Right hindlimb (tissue), 1 donor: ENCODE measurements at places on chromosomes 7 and 10.

- no peak for DNase-seq
Measured at GRCh38 chr10:110512461-110513187, 14.9 kb downstream of the DUSP5 start.

- DNase-seq = no peak
Measured at GRCh38 chr7:24966802-24967201, 13.2 kb downstream of the OSBPL3 start.

DNA sequence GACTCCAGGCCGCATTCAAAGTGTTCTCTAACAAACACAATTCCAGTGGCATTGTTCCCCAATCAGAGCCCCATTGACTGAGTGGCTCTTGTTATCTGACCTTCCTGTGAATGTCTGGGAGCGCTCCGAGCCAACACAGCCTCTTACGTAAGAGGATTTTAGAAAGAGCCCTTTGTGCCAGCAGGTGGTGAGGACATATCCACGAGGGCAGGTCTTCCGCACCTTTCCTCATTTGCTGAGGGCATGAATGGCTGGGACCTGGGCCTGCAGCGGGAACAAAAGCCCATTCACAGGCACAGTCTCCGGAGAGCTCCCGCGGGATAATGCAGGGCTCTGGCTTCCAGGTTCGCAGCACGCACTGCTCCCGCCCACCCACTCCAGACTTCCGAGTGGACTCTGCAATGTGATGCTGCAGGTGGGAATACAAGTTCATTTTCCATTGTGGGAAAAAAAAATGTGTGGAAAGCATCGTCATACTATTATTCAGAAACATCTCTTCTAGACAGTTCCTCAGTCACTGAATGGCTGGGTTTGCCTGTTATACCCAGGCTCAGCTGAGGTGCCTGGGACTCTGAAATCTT lies 295.0 kb upstream of the IGFBP3 start:
- peak; percentile 45 for DNase-seq

- DNase-seq = no peak
Measured at GRCh38 chr7:46577394-46577793, 656.3 kb upstream of the IGFBP3 start.

DNA sequence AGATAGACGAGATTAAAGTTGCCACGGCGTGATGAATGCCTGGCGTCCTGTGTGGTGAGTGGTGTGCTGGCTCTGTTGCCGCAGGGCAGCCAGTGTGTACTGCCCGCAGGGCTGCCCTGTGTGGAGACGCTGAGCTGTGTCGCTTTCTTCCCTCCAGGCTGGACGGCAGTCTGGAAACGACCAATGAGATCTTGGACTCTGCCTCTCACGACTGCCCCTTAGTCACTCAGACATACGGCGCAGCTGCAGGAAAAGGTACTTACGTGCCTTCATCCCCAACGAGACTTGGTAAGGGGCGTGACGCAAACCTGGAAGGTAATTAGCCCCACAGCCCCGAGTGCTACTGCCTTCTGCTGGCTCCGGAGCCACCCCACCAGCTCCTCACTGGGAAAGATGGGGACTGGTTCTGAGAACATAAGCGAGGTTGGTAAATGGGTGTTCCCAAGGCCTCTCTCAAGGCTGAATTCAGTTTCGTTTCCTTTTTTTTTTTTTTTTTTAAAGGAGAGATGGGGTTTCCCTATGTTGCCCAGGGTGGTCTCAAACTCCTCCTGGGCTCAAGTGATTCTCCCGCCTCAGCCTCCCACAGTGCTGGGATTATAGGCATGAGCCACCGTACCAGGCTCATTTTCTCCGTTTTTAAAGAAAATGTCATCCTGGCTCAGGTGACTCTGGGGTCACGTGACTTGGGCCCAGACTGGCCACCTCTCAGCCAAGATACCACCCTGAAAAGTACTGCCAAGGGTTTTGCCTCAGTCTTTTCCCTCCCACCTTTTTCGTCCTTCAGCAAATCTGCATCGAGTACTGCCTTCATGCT lies 39.6 kb downstream of the WIPI2 start:
- DNase-seq = no peak

GRCh38 chr10:48879451-48879850 lies 60.2 kb downstream of the LRRC18 start:
- DNase-seq = no peak

- no peak for DNase-seq
Measured at GRCh38 chr7:77746824-77747165, 50.5 kb downstream of the RSBN1L start.

DNA sequence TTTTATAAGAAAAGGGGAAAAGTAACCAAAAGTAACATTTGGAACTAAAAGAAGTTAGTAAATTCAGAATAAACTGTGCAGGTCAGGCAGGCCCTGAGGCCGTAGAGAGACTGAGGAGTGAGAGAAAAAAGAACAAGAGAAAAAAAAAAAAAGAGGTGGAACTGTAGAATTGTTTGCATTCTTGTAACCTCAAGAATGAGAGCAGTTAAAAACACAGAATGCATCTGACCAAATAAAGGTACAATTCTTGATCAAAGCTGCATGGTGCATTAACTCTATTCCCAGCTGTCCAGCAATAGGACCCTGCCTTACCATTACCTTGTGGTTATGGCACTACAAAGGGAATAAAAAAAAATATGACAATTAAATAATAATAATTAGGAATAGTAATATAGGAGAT lies 170.1 kb upstream of the SEMA3A start:
- no peak for DNase-seq

- no peak for DNase-seq
Measured at GRCh38 chr7:125355899-125356298, 426.3 kb upstream of the POT1 start.

DNA sequence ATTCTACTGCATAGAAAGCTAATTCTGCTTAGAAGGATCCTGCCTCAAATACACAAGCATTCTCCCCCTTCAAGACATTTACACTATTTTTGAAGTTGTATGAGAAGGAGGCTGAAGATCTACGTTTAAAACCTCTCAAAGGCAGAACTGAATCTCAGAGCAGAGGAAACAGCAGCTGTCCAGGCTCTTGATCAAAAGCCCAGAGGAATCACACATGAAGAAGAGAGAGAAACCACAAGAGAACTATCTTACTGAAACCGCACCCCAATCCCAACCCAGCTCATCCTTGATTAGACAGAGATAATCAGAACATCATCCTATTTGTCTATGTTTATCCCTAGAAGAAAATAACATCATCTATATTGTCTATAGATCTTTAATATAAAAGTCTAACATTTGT lies 2.2 kb upstream of the DNAJC1 start:
- DNase-seq = no peak

GRCh38 chr10:93334901-93335327 lies 147.2 kb downstream of the MYOF start:
- no peak for DNase-seq

DNA sequence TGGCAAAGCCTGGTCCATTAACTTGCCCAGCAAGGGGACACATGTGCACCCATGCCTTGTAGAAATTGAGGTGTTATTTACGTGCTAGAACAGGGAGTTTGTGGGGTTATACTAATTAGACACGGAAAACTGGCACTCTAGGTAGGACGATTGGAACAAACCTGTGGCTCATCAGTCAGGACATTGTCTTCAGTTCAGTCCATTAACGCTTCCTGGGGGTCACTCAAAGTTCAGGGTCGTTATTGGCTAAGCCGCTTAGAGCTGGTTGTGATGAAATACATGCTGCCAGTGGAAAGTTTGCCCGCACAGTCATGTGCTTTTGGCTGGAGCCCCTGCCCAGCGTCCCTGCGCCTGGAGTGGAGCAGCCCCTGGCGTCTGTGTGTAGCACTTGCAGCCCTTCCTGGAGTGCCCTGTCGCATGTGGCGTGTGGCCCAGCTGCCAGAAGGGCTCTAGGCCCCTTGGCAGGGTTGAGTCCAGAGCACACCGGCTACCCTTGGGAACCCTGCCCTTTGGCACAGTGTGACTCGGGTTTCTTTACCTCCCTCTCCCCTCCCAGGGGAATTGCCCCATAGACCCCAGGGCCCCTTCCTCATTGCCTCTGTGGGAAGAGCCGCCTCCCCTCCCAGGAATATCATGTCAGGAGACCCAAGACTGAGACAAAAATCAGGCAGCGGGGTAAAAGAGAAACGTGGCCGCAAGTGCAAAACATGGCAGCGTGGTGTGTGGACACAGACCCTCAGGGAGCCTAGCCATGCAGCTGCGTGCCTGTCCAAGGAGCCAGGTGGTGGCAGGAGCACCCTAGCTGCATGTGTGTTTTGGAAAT lies 9.8 kb downstream of the ZNF775 start:
- peak; percentile 80 for DNase-seq
